ENCODE measurements at places on chromosomes 1 and 21.

- DNase-seq: no peak
These were observed 15.6 kb downstream of the FMO1 start for GRCh38 chr1:171263901-171264300.

DNA sequence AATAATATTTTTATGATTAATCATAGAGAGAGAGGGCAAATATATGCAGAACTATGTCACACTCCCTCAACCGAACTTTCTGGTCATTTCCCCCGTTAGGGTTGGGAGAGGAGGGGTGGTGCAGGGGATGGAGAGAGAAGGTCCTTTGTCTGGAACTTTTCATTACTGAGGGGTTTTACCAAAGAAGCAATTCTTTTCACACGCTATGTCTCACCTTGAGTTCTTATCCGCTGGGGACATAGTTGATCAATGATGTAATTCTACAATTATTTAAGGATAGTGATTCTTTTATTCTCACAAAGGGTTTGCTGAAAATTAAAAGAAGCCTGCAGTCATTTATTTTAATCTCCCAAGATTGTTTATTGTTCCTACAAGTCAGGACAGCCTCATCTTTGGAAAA lies 98.3 kb upstream of the RUNX1 start:
- no peak for DNase-seq

DNA sequence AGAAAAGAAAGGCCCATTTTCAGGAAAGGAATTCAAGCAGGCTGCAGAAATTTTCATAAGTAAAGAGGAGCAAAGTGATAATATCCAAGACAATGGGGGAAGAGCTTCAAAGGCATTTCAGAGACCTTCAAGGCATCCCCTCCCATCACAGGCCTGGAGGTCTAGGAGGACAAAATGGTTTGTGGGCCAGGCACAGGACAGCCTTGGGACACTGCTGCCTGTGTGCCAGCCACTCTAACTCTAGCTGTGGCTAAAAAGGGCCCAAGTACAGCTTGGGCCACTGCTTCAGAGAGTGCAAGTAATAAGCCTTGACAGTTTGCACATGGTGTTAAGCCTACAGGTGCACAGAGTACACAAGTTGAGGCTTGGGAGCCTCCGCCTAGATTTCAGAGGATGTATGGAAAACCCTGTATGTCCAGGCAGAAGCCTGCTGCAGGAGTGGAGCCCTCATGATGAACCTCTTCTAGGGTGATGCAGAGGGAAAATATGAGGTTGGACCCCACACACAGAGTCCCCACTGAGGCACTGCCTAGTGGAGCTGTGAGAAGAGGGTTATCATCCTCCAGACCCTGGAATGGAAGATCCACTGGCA lies 51.8 kb upstream of the ZSWIM5 start:
- DNase-seq: no peak

DNA sequence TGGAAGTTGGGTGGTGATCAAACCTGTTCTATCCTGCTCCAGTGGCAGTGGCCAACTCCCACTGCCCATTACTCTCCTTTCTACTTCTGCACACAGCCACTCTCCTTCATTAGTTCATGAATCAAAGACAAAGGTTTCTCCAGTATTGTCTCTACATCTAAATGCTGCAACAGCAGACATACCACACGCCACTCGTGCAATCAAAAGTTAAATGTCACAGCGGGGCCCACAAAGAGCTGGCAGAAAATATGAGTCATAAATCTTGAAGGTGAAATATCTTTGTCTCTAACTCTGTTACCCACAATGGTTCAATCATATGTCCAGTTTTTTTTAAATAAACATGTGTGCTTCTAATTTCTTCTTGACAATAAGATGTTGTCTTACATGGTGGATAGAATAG lies 13.3 kb downstream of the APCS start:
- DNase-seq: no peak

GRCh38 chr1:67777016-67777415 lies 56.3 kb downstream of the GNG12 start:
- DNase-seq: no peak

DNA sequence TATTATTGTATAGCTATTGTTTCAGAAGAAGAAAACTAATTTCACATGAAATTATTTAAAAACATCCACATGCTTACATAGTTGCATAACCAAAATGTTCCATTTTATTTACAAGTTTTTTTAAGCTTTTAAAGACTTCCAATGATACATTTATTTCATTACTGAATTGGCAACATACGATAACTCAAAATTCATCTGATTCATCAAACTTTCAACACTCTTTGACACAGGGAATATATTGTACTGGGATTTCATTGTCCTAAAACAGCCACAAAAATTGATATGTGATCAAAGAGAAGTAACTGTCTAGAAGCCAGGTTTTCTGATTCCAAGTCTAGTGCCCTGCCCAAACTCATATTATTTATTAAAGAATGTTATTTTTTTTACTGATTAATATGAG lies 131.4 kb upstream of the USP24 start:
- no peak for DNase-seq

DNA sequence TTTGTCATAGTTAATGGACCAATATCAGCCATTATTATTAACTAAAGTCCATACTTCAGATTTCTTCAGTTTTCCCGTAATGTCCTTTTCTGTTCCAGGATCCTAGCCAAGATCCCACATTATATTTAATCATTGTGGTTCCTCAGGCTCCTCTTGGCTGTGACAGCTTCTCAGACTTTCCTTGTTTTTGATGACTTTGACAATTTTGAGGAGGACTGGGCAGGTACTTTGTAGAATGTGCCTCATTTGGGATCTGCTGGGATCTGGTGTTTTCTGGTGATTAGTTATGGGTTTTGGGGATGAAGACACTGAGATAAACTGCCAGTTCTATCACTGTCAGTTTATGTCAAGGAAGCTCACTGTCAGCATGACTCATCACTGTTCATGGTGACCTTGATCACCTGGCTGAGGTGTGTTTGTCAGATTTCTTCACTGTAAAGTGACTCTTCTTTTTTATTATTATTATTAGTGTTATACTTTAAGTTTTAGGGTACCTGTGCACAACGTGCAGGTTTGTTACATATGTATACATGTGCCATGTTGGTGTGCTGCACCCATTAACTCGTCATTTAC lies 66.3 kb downstream of the PCBP3 start:
- no peak for DNase-seq

DNA sequence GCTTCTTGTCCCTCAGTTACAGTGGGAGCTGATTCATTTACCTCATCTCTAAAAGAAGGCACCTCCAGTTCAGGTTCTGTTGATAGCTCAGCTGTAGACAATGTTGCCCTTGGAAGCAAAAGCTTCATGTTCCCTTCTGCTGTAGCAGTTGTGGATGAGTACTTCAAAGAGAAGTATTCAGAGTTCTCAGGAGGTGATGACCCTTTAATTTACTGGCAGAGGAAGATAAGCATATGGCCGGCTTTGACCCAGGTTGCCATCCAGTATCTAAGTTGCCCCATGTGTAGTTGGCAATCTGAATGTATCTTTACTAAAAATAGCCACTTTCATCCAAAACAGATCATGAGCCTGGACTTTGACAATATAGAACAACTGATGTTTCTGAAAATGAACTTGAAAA lies 4.5 kb downstream of the ZBED6 start:
- DNase-seq: no peak

DNA sequence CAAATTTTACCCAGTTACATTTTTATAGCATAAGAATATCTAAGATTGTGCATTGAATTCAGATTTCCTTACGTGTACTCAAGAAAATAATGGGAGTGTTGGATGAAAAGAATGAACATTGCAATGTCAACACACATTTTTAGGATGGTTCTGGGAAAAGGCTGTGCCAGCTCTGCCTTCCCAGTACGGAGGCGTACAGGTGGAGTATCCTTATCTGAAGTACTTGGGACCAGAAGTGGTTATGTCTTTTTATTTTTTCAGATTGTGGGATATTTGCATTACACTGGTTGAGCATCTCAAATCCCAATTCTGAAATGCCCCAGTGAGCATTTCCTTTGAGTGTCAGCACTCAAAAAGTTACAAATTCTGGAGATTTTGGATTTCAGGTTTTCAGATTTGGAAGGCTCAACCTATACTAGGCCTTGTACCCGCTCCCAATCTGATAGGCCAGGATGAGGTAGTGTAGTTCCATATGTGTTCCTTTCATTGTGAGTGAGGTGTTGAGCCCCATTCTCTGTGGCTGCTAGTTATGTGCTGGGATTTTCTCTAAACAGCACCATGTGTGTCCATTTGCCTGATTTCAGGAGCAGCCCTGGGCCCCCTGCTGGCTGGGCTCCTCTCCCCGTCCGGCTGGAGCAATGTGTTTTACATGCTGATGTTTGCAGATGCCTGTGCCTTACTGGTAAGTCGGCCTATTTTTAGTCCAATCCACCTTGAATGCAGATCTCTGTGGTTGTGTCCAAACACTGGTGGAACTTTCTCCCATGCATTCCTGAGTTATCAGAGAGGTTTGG lies 60.8 kb downstream of the SLC37A1 start:
- no peak for DNase-seq
